Kidney glomerular epithelial cell (primary cell): ENCODE measurements at places on chromosomes 6 and 20.

GRCh38 chr6:31896856-31897611 is 464 bp downstream of the EHMT2 start:
- no peak for DNase-seq

DNA sequence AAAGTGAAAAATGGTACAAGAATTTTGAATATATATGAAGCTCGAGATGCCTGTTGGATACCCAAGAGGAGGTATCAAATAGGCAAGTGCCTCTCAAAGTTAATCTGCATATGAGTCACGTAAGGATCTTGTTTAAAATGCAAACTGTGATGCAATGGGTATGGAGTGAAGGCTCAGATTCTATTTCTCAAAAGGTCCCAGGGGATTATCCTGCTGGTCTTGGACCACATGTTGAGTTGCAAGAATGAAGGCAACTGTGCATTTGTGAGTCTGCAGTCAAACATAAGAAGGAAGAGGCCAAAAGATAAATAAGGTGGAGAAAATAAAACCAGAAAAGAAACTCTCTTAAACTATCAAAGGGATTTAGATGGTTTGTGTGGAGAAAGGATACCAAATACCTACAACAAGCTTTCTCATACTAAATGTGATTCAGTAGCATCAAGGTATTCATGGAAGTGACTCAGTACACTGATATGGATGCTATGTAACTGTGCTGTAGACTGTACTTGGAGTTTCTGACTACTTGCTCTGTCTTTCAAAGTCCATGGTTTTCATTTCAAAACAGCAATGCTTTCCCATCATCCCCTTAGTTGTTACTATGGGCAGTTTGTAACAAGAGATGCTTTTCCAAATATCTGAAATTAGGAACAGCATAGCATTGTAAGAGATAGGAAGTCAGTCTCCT is 106.3 kb downstream of the GFRAL start:
- peak; percentile 31 for DNase-seq

- no peak for DNase-seq
These were observed 372.1 kb upstream of the CNR1 start for GRCh38 chr6:88538130-88538706.

- DNase-seq: no peak
These were observed 136.5 kb upstream of the NUP153 start for GRCh38 chr6:17842934-17843821.

DNA sequence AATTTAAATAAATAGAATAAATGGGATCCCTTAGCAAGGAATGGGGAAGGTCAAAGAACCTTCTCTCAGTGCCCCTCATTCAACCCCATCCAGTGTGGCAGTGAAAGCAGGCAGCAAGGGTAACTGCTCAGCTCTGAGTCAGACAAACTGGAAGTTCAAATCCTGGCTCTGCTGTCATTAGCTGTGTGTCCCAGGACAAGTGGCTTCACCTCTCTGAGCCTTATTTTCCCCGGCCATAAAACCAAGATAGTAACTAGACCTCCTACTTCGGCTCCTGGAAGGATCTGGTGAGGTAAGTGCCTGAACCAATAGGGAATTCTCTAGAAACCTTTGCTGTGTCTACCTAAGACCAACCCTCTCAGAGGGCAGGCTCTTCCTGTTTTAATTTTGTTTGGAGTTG is 4.1 kb downstream of the GHRH start:
- DNase-seq: no peak

GRCh38 chr20:50338479-50339391 is 148.1 kb downstream of the CEBPB start:
- DNase-seq: peak; percentile 23

DNA sequence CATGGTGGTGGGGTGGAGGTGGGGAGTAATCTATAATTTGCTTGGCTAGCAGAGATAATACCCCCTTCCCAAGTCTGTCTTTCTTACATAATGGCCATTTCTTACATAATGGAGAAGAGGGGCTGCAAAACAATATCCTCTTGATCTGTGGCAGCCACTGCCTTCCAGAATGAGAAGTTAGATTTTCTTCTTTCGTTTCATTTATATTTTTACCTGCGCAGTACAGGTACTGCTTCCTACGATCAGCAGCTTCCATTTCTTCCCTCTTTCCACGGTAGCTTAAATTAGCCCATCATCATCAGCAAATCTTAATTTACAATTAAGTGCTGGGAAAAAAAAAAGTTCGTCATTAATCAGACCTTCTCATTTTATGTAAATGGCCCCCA is 30.2 kb downstream of the GNAS start:
- no peak for DNase-seq

DNA sequence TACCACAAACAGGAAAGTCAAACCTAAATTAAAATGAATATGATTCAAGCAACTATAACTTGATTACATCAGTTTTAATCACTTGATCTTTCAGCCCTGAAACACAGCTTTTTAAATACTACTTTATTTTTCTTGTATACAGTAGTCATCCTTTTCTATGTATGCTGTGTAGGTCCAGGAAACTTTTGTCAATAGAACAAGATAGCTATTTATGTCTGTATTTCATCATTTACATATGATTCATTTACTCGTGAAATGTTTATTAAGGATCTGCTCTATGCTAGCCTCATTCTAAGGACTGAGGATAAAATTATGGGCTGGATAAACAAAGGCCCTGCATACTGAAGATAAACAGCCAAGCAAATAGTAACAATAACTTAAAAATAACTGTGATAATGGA is 930.2 kb downstream of the TFAP2A start:
- DNase-seq: no peak

GRCh38 chr6:17099401-17100059 is 2.3 kb upstream of the STMND1 start:
- no peak for DNase-seq

DNA sequence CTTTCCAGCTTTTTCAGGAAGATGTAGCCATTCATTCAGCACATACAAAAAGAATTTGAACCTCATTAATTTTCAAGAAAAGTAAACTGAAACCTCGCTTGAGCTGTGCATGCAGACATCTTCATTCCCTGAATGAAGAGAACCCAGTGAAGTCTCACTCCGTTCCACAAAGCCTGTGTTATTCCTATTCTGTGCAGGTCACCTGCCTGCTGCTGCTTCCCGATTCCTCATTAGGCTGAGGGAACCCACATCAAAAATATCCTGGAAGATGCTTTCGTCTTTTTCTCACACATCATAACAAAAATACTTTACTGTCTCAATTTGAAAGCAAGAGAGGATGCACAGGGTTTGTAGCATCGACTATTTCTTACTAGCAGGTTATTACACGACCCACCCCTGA is 40.1 kb downstream of the TRMT6 start:
- DNase-seq: no peak

DNA sequence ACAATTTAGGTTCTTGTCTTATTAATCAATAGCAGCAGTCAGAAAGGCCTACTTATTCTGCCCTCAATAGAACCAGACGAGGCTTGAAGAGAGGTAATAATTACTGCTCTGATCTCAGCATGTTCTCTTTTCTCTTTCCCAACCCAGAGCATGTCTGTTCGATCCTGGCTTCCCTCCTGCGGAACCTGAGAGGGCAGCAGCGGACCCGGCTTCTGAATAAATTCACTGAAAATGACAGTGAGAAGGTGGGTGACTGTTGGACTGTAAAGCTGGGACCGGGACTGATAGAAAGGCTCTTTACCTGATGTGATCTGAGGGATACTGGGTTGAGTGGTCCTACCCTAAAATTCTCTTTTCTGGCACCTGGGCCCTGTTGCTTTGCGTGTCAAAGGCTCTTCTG is 63.0 kb upstream of the VSTM2L start:
- no peak for DNase-seq

DNA sequence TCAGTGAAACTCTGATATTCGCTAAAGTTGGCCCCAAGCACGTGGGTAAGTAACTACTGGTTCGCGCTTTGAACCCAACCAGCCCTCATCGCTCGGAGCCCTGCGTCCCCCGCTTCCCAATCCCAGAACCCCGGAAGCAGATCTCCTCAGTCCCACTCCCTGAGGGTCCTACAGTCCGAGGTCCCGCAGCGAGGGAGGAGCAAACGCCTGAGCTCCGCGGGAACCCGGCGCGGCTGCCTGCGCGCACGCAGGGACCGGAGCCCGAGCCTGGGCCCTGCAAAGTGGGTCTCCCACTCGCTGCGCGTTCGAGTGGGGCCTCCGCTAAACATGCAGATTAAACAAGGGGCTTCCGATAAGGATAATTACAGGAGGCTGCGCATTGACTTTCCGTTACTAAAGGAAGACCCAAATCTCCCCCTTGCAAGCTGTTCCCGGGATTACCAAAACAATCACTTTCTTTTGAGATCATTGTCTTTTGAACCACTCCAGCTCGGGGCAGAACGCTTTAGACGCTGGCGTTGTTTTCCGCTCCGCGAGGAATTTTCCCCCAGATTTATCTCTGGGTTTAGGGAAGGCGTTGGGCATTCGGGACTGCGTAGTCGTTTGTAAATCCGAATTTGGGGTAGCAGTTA is 1.3 kb upstream of the VSX1 start:
- DNase-seq: no peak

GRCh38 chr6:38485488-38485887 is 154.2 kb downstream of the BTBD9 start:
- DNase-seq: no peak

DNA sequence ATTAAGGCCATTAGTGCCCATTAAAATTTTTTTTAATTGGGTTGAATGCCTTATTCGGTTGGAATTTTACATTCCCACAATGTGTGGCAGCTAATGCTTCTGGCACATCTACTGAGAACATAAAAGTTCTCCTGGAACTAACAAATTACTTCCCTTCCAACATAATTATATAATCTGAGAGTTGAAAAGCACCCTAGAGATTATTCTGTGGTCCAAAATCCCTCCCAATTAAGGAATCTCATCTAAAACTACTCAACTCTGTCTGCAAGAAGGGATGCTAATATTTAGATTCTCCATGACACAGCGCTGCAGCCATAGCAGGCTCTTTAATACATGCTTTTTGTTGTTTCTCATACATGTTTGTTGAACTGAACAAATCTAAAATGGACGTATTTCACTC is 4.0 kb downstream of the NUDT3 start:
- DNase-seq: no peak

DNA sequence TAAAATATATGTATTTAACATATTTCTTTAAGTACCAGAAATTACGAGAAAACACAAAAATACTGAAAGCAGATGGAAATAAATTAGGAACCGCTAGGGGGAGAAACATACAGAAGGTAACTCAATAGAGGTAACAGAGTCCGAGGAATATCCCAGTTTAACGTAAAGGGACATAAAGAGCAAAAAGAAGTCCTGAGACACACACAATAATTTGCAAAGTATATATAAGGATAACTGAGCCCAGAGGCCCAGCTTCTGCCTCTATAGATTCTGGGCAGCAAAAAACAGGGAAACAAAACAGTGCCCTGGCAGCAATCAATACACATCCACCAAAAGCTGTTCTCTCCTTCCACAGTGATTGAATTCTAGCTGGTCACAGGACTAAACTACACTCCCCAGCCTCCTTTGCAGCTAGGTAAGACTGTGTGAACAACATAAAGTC is 15.1 kb downstream of the TBC1D32 start:
- DNase-seq: peak; percentile 43

DNA sequence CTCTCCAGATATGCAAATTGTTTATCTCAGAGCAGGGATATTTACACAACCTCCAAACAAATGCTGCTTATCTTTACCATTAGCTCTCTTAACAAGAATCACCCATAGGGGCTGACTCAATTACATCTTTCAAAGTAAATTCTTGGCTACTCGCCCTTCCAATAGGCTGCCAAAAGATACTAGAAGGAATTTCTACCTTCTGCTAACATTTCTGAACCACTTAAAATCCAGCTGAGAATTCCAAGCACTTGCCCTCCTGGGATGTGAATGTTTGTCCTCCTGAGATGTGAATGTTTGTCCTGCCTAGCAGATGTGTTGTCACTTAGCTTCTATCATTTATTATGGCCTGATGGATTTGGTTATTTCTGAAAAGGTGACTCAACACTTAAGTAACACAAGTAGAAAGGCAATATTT is 388.0 kb downstream of the GJA1 start:
- DNase-seq: peak; percentile 21

GRCh38 chr6:33808641-33809180 is 4.9 kb upstream of the MLN start:
- DNase-seq: no peak
